ENCODE measurements at places on chromosomes 11 and 22.

DNA sequence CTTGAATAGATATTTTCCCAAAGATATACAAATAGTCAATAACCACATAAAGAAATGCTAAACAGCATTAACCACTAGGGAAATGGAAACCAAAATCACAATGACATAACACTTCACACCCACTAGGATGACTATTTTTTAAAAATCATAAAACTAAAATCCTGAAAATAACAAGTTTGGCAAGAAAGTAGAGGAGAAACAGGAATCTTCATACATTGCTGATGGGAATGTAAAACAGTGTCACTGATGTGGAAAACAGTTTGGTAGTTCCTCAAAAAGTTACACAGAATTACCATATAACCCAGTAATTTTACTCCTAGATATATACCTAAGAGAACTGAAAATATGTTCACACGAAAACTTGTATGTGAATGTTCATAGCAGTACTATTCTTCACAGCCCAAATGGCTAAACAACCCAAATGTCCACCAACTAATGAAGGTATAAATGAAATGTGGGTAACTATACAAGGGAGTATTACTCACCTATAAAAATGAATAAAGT lies 12.5 kb downstream of the PICALM start:
- DNase-seq: no peak

DNA sequence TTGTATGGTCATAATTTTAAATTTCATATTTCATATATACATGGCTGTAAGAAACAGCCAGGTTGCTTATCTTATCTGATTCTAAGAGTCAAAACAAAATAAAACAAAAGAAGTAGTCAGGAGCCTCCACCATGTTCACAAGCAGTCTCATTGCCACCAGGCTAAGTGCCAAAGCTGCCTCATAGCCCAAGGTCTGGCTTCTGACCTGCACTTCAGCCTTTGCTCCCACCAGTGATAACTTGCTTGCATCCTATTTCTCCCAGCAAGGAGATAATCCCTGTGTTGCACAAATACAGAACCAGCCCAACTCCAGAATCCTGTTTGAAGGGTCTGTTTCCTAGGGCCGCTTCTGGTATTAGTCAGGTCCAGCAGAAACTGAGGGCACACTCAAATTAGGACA lies 53.9 kb upstream of the TSKU start:
- no peak for DNase-seq

GRCh38 chr11:90895850-90896249 lies 673.0 kb upstream of the CHORDC1 start:
- no peak for DNase-seq

DNA sequence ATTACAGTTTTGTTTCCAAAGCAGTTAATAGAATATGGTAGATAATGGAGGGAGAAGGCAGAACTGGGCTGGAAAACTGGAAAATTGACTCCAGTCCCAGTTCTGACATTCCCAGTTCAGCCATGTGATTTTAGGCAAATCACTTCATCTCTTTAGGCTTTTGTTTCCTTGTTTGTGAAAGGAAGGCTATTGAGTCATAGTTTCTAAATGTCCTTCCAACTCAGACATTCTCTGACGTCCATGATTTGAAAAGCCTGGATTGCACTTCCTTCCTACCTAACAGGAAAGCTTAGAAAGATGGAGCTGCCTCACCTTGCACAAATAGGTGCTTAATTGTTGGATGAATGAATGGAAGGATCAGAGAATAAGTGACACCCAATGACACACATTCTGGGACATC lies 19.8 kb upstream of the GALNT18 start:
- DNase-seq: no peak

GRCh38 chr11:11291041-11292015 lies 61.7 kb downstream of the CSNK2A3 start:
- DNase-seq: no peak

GRCh38 chr11:65504674-65505465 lies 6.0 kb downstream of the MALAT1 start:
- DNase-seq: no peak

GRCh38 chr11:69804769-69805508 lies 14.3 kb downstream of the FGF3 start:
- no peak for DNase-seq

GRCh38 chr11:131279654-131280384 lies 90.6 kb upstream of the NTM start:
- DNase-seq: no peak

DNA sequence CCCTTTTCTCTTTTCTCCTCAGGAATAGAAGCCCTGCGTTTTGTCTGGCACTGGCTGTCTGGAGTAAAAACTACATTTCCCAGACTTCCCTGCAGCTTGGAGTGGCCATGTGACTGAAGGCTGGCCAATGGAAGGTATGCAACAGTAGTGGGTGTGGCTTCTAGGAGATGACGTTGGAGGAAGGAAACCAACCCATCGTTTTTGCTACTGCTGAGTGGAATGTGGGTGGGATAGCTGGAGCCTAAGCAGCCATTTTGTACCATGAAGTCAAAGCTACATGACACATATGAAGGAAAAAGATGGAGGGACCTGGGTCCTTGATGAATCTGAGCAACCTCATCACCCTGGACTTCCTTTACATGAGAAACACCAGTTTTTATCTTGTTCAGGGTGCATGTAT lies 19.6 kb downstream of the FGF3 start:
- no peak for DNase-seq

DNA sequence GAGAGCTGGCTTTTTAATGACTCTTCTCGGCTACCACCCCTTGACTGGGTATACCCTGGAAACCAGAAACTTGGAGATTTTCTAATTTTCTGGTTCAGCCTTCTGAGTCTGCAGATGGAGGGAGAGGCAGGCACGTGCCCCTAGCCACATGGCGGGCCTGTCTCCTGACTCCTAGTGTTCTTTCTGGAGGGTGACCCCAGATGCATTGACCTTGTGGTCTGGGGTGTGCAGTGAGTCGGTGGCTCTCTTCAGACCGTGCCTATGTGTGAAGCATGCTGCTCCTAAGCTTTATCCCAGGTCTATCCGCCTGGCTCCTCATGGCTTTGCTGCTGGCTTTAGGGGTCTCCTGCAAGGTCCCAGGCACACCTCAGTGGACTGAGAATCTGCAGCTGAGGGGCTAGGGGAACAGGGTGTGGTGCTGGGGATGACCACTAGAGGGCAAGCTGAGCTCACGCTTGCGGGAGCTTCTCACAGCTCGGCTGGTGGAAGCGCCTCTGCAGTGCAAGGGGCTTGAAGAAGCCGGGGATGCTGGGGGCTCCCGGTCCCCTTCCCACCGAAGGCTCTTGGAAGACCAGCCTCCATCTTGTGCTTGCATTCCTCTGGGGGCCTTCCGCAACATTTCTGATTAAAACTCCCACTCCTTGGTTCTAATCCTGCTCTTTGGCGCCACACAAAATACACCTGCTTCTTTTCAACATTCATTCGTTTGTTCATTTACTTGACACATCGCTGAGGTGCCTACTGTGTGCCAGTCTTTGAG lies 51.8 kb downstream of the OTOG start:
- peak; percentile 81 for DNase-seq

DNA sequence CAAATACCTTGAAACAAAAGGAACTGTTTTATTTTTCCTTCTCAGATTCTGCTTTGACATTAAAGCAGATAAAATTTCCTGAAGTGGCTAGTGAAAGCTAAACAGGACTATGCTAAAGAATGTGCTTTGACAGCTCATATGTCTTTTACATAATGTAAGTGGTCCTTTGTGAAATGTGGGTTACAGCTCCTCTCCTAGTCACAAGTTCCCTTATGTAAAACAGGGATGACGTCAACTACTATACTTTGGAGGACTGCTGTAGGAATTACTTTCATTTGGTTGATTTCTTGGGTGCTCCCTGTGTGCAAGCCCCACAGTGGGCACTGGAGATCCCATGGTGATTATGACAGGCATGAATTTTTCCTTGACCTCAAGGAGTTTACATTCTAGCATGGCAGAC lies 216.6 kb upstream of the NARS2 start:
- no peak for DNase-seq

GRCh38 chr11:103637295-103637694 lies 399.1 kb upstream of the DDI1 start:
- no peak for DNase-seq

- no peak for DNase-seq
Observed at GRCh38 chr22:31141551-31141950, 1.2 kb upstream of the PLA2G3 start.

DNA sequence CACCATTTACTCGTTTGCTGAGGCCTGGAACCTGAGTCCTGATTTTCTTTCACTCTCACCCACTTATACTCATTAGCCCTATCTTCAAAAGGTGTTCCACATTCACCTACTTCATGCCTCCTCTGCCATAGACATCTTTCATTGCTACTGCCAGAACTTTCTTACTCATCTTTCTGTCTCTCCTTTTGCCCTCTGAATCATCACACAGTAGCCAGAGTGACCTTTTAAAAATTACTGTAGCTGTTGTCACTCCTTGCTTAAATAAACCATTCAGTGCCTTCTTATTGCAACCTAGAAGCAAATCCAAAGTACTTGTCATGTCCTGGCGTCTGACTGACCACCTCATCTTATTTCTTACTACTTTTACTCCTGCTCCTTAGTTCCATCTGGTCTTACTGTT lies 38.2 kb downstream of the ATXN10 start:
- DNase-seq: no peak

DNA sequence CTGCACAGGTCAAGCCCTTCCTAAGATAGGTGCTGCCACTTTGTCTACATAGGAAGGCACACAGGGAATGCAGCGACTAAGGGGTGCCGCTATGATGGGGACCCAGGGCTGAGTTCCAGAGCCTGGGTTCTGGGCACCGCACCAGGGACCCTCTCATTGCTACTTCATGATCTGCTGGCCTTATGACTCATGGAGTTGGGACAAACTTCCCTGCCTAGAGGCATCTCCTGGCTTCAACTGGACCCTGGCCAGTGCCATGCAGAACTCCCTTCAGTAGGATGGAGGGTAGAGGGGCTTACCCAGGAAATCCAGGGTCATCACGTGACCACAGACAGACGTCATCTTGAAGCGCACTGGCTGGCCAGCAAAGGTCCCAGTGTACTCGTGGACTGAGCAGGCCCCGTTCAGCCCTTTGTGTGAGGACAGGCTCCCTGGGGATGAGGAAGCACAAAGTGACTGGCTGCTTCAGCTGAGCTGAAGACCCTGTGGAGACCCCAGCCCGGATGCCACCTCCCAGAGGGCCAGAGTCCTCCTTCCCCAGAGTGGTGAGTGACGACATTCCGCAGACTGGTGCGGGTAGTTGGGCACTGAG lies 8.4 kb downstream of the TOP3B start:
- DNase-seq: no peak

DNA sequence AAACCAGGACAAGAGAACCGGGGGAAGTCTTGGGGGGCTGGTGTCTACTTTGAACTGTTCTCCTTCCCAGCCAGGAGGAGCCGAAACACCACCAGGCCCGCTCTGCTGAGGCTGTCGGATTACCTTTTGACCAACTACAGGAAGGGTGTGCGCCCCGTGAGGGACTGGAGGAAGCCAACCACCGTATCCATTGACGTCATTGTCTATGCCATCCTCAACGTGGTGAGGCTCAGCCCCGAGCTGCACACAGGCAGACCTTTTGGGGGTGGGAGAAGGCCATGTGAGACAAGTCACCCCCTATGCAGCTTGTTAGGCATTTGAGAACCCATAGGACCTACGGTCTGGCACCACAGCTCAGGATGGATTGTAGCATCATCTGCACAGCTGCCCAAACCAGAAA lies 2.8 kb downstream of the HTR3A start:
- no peak for DNase-seq

GRCh38 chr11:1156506-1157340 lies 1.0 kb upstream of the MUC5AC start:
- no peak for DNase-seq

GRCh38 chr22:46076651-46077339 lies 73.5 kb upstream of the PPARA start:
- DNase-seq: no peak

DNA sequence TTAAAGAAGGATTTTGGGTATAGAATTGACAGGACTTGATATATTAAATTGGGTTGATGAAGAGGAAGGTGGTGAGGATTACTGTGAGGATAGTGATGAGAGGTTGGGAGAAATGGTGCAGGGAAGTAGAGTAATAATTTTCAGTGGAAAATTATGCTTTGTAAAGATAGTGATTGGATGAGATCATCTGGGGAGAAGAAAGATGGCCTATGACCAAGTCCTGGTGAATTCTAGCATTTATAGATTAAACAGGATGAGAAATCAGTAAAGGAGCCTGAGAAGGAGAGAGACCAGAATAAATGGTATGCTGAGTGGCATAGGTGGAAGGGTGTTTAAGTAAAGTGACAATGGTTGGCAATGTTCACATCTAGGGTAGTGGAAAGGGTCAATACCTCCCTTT lies 15.0 kb downstream of the IPO7 start:
- DNase-seq: no peak

- no peak for DNase-seq
Observed at GRCh38 chr22:19455585-19456370, 8.3 kb upstream of the C22orf39 start.

GRCh38 chr22:39422101-39422500 lies 22.5 kb downstream of the TAB1 start:
- no peak for DNase-seq

GRCh38 chr11:23377909-23378308 lies 517.6 kb upstream of the CCDC179 start:
- no peak for DNase-seq

DNA sequence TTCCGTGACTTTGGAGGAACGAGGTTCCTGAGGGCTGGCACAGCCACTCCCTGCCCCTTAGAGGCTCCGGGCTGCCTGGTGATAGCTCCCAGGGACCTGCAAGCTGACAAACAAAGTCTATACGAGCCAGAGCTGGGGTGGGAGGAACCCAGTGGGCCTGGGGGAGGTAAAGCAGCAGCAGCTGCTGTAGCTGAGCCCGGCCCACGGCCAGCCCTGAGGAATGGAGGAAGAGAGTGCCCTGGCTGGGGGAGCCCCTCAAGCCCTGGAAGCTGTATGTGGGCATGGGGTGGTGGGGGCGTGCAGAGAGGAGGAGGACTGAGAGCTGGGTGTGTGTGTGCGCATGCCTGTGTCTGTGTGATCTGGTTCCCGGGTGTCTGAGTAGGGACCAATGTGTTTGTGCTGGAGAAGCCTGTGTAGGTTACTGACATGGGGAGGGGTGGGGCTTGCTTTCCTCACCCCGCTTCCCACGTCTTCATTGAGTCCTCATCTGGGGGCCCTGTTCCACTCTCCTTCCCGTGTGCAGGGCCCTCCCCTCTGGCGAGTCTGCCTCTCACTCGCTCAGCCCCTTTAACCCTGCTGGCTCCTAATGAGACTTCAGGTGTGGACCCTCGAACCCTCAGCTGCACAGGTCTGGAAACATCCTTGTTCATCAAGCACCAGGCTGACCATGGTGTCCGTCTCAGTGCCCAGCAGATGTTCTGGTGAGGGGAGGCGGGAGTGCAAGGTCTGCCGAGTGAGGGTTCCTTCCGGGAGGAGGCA lies 10.8 kb downstream of the ST3GAL4 start:
- DNase-seq: no peak

GRCh38 chr22:45223304-45224117 lies 17.2 kb downstream of the KIAA0930 start:
- no peak for DNase-seq

Measured in activated CD4-positive, alpha-beta T cell treated with anti-CD3 and anti-CD28 coated beads, Interleukin-2, amount 50 U/mL, for 48 hours (primary cell).